Right renal pelvis (tissue), 4 donors: ENCODE measurements at places on chromosomes 11 and 22. TPM values are rescaled to one million over a fixed set of nuclear protein-coding genes. Genes with fewer than 3 reads are reported as not detected.

GRCh38 chr11:76799066-76799804, 16.1 kb downstream of the TSKU start:
- no peak for DNase-seq

The ROBO3 gene
- 26.5 TPM for polyA plus RNA-seq

DNA sequence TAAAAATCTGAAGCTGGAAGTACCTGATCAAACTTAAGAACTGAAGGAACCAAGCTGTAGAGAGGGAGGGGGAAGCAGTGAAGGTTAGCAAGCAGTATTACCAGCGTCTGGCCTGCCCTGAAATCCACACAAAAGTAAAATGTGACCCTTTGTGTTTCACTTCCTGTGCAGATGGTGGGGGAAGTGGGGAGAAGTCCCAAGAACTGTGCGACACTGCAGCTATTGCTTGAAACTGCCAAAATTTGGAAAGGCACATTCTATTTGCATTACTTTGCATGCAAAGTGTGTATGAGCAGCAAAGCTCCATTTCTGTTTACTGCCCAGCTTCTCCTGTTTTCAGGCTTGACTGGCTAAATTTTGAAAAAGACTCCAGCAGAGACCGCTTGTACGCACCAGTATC, 72.1 kb upstream of the BMAL1 start:
- DNase-seq = no peak

The TEX54 gene
- polyA plus RNA-seq = not detected

GRCh38 chr22:30270832-30271231, 4.2 kb upstream of the OSM start:
- no peak for DNase-seq

GRCh38 chr11:45294499-45294898, 8.4 kb upstream of the SYT13 start:
- DNase-seq = no peak

DNA sequence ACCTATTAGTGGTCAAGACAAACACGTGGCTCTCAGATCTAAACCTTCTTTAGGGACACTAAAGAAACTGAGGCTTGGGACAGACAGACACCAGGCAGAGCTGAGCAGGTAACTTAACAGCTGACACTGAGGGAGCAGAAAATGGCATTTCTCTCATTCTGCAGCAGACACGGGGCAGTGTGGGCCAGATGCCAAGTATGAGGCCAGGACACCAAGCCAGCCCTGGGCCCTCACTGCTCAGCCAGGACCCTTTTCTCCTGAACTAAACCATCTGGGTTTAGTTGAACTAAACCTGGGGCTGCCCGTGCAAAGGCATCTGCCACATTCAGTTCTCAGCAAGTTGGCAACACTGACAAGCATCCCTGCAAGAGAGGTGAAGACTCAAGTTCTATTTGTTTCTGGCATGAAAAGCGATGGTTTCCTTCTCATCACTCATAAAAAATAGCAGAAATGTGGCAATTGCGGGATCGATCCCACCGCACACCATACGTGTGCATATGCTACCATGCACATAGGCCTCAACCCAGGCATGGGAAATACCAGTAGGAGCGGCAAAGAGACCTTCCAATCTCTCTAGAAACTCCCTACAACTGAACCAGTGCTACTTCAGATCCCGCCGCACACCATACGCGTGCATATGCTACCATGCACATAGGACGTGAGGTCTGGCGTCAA, 100.1 kb upstream of the BID start:
- DNase-seq = no peak

- DNase-seq = no peak
Observed at GRCh38 chr11:131534611-131535010, 164.2 kb downstream of the NTM start.

DNA sequence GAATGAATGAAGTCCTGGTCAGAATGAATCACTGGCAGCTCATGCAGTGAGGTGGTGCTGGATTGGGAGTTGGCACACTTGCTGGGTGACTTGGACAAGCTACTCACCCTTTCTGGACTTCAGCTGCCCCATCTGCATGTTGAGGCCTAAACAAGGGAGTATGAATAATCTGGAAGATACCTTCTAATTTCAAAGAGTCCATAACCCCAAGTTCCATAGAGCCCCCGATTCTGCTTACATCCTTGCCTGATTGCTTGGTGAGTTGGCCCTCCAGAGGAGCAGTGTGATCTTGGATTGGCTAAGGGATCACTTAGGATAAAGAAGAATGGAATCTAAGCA, 18.3 kb upstream of the ACCSL start:
- DNase-seq = no peak

The TYR gene
- polyA plus RNA-seq = not detected

GRCh38 chr11:64531906-64532312, 59.1 kb upstream of the SLC22A12 start:
- DNase-seq = no peak

DNA sequence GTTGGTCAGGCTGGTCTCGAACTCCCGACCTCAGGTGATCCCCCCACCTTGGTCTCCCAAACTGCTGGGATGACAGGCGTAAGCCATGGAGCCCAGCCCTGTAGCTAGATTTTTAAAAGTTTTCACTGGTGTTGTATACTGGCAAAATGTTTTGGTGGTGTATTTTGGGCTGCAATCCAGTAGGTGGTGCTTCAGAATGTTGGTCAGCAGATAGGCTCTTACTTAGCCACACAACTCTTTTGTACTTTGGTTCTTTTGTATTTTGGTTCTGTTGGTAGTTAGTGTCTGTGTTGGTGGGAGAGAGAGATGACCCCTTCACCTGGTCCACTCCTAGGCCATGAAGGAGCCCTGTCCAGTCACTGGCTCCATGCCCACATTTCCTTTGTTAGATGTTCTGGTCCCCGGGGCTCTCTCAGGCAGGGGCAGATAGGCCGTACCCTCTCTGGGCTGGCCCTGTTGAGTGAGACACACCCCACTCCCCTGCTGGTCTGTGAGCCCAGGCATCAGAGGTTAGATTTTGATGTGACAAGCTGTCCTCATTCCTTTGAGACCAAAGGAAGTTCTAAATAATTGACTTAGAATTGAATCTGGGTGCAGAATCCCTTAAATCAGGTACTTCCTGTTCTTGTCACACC, 123.8 kb downstream of the DDX10 start:
- DNase-seq = no peak

The TRPM5 gene
- 2.0 TPM for polyA plus RNA-seq

GRCh38 chr22:45709060-45709739, 37.6 kb downstream of the ATXN10 start:
- no peak for DNase-seq

DNA sequence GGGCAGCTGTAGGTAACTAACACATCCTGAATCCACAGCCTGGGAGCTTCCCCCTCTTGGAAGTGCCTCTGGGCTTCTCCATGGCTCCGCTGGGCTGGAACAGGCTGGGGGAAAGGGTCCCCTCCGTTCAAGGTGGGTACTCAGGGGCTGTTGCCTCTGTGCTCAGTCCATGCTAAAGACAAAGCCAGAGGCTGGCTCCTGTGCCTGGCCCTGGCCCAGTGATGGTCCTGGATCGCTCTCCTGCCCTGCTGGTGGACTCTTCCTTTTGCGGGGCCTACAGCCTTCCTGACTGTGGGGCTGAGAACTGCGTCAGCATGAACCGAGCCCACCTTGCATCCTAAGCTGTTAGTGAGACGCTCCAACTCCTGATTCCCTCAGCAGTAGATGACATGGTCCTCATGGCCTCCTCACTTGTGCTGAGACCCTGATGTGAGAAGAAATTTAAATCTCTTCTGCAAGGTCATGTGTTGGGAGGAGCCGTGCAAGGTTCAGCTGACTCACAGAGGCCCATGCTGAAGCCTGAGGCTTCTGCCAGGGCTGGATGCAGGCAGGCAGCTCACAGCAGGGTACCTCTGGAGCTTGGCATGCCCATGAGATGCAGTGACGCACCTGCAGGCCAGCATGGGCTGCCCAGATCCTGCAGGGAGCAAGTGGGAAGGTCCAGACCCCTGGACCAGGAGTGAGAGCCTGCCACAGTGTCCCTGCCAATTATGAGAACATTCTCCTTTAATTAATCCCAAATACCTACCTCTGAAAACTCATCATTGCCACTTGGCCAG, 1285.5 kb downstream of the TBC1D22A start:
- DNase-seq = no peak

- no peak for DNase-seq
Observed at GRCh38 chr22:44574640-44575380, 76.8 kb upstream of the RTL6 start.

GRCh38 chr11:117752071-117752470, 44.9 kb downstream of the DSCAML1 start:
- DNase-seq = no peak

DNA sequence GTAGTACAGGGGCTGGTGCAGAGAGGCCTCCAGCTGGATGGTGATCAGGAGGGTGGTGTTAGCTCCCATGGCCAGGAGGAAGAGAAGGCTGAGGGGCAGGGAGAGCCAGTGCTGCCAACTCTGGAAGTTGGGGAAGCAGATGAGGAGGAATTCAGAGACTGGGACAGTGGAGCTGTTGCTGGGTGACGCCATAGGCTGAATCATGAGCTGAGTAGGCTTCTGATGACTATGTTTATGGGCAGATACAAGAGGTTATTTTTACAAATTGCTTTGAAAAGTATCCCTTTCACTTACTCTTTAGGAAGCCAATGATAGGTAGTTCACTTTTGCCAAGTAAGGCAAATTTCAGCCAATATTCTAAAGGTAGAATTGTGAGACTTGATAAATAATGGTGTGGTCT, 3.1 kb downstream of the OR56A1 start:
- no peak for DNase-seq

DNA sequence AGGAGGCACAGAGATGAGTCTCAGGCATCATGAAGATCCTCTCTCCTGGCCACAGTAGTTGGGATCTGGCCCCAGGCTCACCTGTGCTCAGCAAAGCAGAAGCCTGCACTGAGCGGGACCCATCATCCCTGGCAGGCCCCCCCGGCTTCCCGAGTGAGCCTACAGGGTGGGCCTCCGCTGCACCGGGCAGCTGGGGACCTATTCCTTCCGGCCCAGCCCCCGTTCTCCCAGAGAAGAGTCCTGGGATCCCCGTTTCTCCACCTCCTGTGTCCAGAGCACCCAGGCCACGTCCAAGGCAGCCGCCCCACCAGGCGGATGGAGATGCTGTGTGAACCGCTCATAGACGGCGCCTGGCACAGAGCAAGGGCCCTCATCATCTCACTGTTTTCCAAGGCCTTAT, 52.5 kb downstream of the ANO1 start:
- no peak for DNase-seq

The BARX2 gene
- 0.44 TPM for polyA plus RNA-seq

GRCh38 chr22:24706054-24706453, 68.5 kb downstream of the PIWIL3 start:
- DNase-seq = no peak

DNA sequence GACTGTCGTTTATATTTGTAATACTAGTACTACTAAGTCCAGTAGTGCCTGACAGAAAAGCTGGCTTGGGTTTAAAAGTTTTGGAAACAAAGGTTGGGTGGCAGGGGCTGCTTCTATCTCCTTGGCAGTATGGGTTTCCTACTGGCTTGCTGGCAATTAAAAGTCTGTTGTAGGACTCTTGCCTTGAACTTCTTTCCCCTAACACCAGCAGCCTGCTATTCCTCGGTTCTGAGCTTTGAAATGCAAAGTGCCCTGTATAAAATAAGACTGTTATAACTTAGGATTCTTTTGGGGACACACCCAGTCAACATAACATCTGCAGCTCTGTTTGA, 1.3 kb downstream of the RNF169 start:
- no peak for DNase-seq

The SAA4 gene
- not detected for polyA plus RNA-seq

The SMTNL1 gene
- polyA plus RNA-seq = 0.45 TPM

- no peak for DNase-seq
Observed at GRCh38 chr22:46142548-46143490, 7.5 kb upstream of the PPARA start.

GRCh38 chr11:16749666-16750065, 11.2 kb downstream of the C11orf58 start:
- DNase-seq = no peak

DNA sequence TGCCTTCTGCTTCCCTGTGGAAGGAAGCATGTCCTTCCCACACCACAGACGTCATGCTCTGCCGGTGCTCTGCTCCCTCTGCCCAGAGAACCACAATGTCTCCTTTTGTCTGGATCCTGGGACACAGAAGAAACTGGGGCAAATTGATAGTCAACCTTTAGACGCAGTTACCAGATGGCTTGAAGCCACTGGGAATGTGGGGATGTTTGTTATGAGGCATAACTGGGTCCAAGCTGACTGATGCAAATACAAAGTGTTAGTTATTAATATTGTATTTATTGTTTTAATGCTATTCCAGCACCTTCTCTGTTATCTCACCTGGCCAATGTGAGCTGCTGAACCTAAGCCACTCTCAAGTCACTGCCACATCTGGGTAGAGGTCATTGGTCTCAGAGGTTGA, 322.2 kb downstream of the SHANK2 start:
- no peak for DNase-seq
